Fibroblast of lung (primary cell): ENCODE measurements at places on chromosomes 13 and 19. TPM values are rescaled to one million over a fixed set of nuclear protein-coding genes. Genes with fewer than 3 reads are reported as not detected.

GRCh38 chr19:33428627-33429125 is 55.2 kb downstream of the CEBPG start:
- H3K4me3 ChIP-seq: no peak overlapping the region
- H3K4me1 ChIP-seq: no peaks in the 10 kb centered on the region
- DNase-seq: no peak
- no peak overlapping the region for H3K27ac ChIP-seq
- no peaks in the 10 kb centered on the region for H3K27me3 ChIP-seq

DNA sequence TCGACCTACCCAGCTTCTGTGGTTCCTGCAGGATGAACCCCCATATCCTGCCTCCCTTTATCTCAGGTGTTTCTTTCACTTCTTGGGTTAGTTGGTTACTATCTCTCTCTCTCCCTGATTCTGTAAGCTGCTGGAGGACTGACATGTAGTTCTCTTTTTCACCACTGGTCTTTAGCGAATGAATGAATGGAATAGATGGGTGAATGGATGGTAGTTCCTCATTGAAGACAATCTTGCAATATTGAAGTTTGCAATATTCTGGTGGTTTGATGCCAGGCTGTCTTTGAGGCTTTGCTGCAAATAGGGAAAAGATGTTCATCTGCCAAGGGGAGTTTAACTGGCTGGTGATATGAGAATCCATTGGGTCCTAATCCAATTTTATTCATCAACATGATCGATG is 120.2 kb downstream of the UBL3 start:
- no peak overlapping the region for H3K27ac ChIP-seq
- no peaks in the 10 kb centered on the region for H3K36me3 ChIP-seq
- H3K27me3 ChIP-seq: peaks cover 14% of the 10 kb centered on the region
- H3K4me1 ChIP-seq: no peaks in the 10 kb centered on the region
- DNase-seq: no peak
- no peak overlapping the region for H3K4me3 ChIP-seq

DNA sequence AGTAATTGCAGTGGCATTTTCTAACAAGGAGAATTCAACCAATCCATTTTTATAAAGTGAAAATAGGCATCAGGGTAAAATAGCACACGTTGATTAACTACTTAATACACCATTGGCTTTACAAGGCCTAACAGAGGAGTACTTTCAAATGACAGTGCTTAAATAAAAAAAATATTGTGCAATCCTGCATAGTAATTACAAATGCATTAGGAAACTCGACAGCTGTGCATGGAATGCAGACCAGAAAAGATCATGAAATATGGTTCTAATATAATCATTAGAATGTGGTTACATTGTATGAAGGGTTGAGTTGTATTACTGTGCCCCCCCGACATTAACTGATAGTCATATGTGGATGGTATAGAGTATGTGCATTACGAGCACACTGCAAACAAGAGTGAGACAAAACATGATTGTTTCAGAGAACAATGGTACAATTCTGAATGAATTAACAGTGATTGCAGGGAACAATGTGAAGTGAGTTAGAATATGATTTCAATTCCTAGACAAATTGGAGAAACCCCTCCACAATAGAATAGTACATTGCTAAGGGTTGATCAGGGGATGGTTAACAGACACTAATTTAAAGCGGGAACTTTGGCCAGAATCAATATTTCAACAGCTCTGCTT is 270.6 kb downstream of the GPC5 start:
- no peaks in the 10 kb centered on the region for H3K36me3 ChIP-seq
- no peak for DNase-seq
- H3K4me1 ChIP-seq: no peaks in the 10 kb centered on the region
- H3K27me3 ChIP-seq: no peaks in the 10 kb centered on the region
- no peak overlapping the region for H3K4me3 ChIP-seq

The ZNF607 gene
- 5.9 and 6.9 TPM in 2 replicates for total RNA-seq

GRCh38 chr19:49403404-49404187 is 15.5 kb downstream of the KASH5 start:
- H3K27me3 ChIP-seq: peaks cover 10% of the 10 kb centered on the region
- DNase-seq: peak; percentile 16
- no peak overlapping the region for H3K27ac ChIP-seq
- no peaks in the 10 kb centered on the region for H3K36me3 ChIP-seq
- no peaks in the 10 kb centered on the region for H3K4me1 ChIP-seq

GRCh38 chr13:26699197-26699490 is 61.4 kb downstream of the GPR12 start:
- no peaks in the 10 kb centered on the region for H3K27me3 ChIP-seq
- H3K4me3 ChIP-seq: no peak overlapping the region
- H3K36me3 ChIP-seq: no peaks in the 10 kb centered on the region
- no peak overlapping the region for H3K27ac ChIP-seq
- no peaks in the 10 kb centered on the region for H3K4me1 ChIP-seq

DNA sequence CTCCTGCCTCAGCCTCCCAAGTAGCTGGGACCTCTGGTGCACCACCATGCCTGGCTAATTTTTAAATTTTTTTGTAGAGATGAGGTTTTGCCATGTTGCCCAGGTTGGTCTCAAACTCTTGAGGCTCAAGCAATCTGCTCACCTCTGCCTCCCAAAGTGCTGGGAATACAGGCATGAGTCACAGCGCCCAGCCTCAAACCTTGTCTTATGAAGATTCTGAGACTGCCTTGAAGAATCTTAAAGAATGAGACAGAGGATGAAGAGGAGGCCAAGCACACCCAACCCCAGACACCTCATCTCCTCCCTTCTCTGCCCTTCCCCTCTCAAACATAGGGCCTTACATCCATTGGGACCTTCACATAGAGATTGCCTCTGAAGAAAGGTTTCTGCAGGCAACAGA is 179.7 kb downstream of the ABCC4 start:
- H3K36me3 ChIP-seq: no peaks in the 10 kb centered on the region
- no peaks in the 10 kb centered on the region for H3K4me1 ChIP-seq
- DNase-seq: peak; percentile 7
- no peak overlapping the region for H3K4me3 ChIP-seq
- no peak overlapping the region for H3K27ac ChIP-seq
- H3K27me3 ChIP-seq: no peaks in the 10 kb centered on the region

The DENND1C gene
- total RNA-seq: not detected in 2 replicates

GRCh38 chr19:42214810-42215485 is 2.5 kb downstream of the DEDD2 start:
- no peaks in the 10 kb centered on the region for H3K27me3 ChIP-seq
- no peak overlapping the region for H3K4me3 ChIP-seq
- no peak overlapping the region for H3K27ac ChIP-seq
- peaks cover 8% of the 10 kb centered on the region for H3K4me1 ChIP-seq
- DNase-seq: no peak
